ENCODE measurements at places on chromosomes 4 and X.

GRCh38 chrX:136112778-136113177, 34.6 kb upstream of the FHL1 start:
- DNase-seq, result no peak

GRCh38 chr4:161714931-161715330, 448.9 kb downstream of the FSTL5 start:
- no peak for DNase-seq

DNA sequence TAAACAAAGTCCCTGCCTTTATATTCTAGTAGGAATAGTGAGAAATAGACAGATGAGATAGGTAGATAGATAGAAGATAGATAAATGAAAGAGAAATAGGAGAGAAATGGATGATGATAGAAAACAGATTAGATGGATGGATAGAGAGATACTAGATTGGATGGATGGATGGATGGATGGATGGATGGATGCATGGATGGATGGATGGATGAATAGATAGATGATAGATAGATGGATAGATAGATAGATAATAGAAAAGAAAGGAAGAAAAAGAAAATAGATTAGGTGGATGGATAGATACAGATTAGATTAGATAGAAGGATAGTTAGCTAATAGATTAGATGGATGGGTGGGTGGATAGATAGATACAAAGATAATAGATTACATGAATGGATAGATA, 33.2 kb upstream of the WDR17 start:
- no peak for DNase-seq

DNA sequence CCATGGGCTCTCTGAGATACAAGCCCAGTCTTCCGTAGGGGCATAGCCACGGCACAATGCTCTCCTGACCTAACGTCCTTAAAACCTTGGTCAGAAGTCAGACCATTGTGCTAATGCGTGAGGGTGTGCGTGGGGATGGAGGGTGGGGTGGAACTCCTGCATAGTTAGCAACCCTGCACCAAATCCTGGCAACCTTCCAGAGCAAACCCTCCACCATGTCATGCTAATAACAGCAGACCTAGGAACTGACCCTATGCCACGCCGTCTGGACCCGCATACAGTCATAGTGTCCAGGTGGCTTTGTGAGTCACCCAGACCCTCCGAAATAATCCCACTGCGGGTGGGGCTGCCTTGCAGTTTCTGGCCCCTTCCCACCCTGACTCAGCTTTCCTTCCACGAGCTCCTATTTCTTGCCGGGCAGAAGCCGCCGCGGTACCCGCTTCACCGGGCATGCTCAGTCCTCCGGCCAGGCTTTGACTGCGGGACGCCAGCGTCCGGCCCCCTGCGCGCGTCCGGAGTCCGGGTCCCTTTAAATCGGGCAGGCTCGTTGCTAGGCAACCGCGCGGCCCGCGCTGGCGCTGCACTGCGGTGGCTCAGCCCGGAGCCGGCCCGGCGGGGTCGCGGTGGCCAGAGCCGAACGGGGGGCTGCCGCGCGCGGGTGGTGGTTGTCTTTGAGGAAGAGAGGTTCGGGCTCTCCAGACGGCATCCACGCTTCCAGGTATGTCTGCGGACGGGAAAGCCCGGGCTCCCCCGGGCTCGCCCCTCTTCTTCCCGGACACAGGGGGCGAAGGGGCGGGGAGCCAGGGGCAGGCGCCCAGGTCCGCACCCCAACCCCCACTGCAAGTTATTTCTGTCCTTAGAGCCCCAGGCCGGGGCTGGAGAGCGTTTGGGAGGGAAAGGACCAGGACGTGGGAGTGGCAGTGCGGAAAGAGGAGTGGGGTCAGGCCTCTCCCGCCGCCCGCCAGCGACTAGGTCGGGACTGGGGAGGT, at the start of gene CCDC160:
CCDC160 (plus strand) TSS at position 557 of the 989 bp plus-strand sequence. CDS start 7,619 bp downstream, outside the sequence.
- DNase-seq, result peak; percentile 73

GRCh38 chr4:36492590-36492989, 211.2 kb downstream of the DTHD1 start:
- no peak for DNase-seq
